ENCODE measurements at places on chromosomes 6 and 20.

- DNase-seq: no peak
Measured at GRCh38 chr6:23218751-23219150, 649.4 kb downstream of the HDGFL1 start.

DNA sequence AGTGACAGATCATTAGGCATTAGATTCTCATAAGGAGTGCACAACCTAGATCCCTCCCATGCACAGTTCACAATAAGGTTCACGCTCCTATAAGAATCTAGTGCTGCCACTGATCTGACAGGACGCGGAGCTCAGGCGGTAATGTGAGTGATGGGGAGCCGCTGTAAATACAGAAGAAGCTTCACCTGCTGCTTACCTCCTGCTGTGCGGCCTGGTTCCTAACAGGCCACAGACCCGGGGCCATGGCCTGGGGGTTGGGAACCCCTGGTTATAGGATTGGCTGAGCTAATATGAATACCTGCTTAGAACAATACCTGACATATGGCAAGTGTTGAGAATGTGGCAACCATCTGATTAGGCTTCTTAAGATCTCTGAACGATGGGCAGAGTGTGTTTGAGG, 2.4 kb downstream of the PNPLA1 start:
- DNase-seq: no peak

DNA sequence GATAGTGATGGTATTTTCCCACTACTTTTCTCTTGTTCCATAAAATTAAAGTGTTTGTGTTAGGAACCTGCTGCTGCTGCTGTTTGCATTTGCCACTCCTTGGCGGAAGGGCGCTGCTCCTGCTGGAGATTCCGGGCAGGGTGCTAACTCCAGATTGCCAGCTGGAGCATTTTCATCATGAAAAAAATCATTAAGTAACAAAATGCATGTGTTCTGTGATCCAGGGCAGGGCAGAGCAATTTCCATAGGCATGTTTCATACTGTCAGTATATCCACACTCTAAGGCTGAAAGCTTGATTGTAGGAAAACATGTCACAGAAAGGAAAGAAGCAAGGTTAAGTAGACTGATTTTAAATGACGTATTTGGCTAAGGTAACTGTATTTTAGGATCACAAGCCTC, 24.0 kb downstream of the PBOV1 start:
- no peak for DNase-seq

DNA sequence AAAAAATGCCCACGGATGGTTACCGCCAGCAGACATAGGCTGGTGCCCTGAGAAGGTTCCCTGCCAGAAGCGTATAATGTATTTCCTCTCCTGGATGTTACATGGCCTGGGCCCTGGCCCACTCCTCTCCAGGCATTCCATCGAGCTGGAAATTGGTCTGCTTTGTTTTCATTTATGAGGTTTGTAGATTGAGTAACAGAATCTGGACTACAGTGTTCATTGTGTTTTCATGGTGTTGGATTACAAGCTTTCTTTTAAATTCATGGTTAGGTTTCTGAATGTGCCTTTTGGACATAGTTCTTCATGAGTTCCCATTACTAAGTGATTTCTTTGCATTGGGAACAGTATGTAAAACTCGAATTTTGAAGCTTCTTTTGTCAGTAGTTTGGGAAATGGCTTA, 6.4 kb downstream of the TIAM2 start:
- DNase-seq: no peak

GRCh38 chr6:82057846-82058554, 189.5 kb downstream of the IBTK start:
- DNase-seq: peak; percentile 92

- no peak for DNase-seq
Measured at GRCh38 chr6:146700078-146700686, 101.4 kb downstream of the ADGB start.

GRCh38 chr6:109793021-109793420, 101.9 kb downstream of the FIG4 start:
- no peak for DNase-seq

GRCh38 chr6:166554316-166554715, 32.2 kb downstream of the RAMACL start:
- no peak for DNase-seq

GRCh38 chr6:2940851-2941250, 30.5 kb downstream of the SERPINB6 start:
- no peak for DNase-seq

- no peak for DNase-seq
Measured at GRCh38 chr20:11248687-11249638, 575.2 kb upstream of the JAG1 start.

- DNase-seq: no peak
Measured at GRCh38 chr6:160678744-160679401, 14.8 kb upstream of the LPA start.

GRCh38 chr6:84763886-84764331, 489 bp downstream of the TBX18 start:
- no peak for DNase-seq

- no peak for DNase-seq
Measured at GRCh38 chr20:542777-543368, 717 bp downstream of the CSNK2A1 start.

DNA sequence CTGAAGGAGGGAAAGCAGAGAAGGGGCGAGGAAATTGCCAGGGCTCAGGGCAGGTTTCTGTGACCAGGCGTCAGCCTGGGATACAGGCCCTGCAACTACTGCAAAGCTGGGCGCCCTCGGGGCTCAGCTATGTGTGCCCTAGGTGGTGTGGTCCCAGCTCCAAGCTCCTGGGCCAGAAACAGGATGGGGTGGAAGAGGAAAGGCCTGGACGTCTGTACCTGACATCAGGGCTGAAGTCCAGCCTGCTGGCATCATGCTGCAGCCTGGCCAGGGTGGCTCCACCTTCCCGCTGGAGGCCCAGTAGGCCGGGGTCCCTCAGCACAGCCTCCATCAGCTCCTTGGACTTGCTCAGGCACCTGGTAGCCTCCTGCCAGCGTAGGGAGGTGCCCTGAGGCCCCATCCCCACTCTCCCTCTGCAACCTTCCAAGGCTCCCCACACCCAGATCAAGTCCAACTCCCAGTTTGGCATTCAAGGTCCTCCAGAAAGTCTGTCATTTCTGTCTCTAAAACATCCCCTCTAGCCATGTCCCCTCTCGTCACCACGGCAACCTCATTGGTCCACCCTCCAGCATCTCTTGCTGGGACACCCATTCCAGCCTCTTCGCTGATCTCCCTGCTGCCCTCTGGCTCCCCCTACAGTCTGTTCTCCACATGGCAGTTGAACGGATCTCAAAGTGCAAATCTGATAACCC, 38.2 kb downstream of the KIAA1755 start:
- DNase-seq: no peak

GRCh38 chr6:100118301-100118700, 124.3 kb upstream of the MCHR2 start:
- no peak for DNase-seq

GRCh38 chr20:46036370-46036769, 7.4 kb downstream of the SLC12A5 start:
- no peak for DNase-seq

GRCh38 chr6:111782887-111783466, 90.3 kb downstream of the FYN start:
- DNase-seq: no peak

- no peak for DNase-seq
Measured at GRCh38 chr6:109187399-109188114, 92.2 kb downstream of the CEP57L1 start.

- DNase-seq: no peak
Measured at GRCh38 chr6:20969551-20969950, 435.3 kb downstream of the CDKAL1 start.

- DNase-seq: no peak
Measured at GRCh38 chr20:6623989-6624388, 143.5 kb upstream of the BMP2 start.

DNA sequence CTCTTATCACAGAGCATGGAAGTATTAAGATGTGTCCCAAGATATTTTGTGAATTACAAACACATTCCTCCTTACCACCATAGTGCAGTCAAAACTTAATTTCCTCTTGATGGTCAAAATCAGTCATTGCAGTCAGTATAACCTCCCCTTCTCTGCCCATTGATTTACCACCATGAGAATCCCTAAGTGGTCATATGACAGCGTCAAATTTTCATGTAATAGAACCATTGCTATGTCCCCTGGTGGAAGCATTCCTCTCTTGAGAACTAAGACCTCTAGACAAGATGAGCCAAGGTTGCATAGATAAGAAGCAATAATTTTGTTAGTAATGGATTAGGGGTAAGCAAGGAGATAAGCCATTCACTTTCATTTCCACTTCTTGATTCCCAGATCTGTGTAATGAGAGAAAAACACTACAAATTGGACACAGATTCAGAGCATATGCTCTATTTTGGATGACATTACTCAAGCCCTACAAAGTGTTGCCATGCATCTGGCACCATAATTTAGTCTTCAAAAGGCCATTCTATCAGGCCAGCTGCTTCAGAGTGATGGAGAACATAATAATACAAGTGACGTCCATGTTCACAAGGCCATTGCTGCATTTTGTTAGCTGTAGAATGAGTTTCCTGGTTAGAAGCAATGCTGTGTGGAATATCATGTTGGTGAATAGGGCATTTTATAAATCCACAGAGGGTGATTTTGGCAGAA, 49.6 kb upstream of the PDE7B start:
- peak; percentile 13 for DNase-seq

DNA sequence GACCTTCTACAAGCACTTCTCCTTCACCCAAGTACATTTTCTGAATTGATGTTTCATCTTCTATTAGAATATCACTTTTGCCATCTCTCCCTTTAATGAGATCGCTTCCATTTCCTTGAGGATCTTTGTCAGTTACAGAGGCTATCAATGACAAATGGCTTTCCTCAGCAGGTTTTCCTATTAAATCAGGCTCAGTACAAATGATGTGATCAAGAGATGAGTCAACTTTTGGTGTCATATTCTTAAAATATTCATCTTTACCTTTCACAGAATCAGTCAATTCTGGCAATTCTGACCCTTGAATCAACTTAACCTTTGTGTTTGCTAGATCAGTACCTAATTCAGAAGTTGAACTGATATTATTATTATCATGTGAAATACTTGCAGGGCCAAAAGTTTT, 37.3 kb downstream of the DST start:
- DNase-seq: no peak

DNA sequence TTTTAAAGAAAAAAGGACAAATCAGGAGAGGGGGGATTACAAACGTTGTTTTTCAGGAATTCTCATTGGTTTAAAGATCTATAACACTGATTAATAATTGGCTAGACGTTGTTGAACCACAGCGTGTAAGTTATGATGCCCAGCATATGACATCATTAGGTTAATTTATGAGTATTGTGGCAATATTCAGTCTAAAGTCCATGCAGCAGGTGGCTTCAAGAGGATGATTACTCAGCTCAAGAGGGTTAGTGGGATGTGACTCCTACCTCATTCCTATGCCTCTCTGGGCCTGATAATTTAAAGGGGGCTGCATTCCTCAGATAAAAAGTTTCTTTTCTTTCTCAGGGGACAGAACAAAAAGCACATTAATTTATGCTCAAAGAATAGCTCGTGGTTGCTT, 1309.0 kb downstream of the EPHA7 start:
- DNase-seq: no peak

- DNase-seq: no peak
Measured at GRCh38 chr20:8320306-8320705, 188.2 kb downstream of the PLCB1 start.

DNA sequence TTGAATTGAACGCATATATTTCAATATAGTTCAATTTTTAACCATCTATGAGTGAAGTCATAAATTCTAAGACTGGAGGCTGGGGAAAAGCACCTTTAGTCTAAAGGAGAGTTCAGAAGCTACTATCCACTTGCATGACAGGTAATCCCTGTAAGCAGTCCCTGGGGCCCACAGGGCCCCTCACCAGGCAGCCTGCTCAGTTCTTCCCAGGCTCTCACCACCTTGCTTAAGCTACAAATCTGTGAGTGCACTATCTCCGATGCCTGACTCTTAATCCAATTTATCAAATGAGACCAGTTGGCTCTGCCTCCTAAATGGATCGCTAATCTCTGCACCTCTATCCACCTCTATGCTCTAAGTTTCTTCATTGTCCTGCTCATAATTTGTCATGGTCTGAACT, 413.8 kb downstream of the PTPRT start:
- no peak for DNase-seq

DNA sequence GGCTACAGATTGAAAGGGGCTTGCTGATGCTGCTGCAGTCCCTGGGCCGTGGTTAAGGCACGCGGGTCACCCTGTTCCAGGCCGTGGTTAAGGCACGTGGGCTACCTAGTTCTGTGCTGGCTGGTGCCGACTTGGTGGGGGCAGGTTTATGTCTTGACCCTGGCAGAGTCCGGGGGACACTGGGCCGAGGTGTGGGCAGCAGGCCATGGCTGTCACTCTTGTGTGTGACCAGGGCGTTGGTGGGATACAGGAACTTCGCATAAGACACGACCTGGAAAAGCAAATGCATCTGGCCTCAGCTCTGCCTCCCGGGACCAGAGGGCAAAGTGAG, 6.4 kb downstream of the RPS21 start:
- DNase-seq: no peak

- no peak for DNase-seq
Measured at GRCh38 chr6:44956396-44956795, 371.7 kb upstream of the RUNX2 start.

GRCh38 chr6:105209950-105210706, 30.3 kb upstream of the POPDC3 start:
- no peak for DNase-seq

GRCh38 chr6:41503827-41504465, 42.2 kb upstream of the FOXP4 start:
- DNase-seq: no peak

GRCh38 chr6:25446830-25447569, 167.8 kb downstream of the CARMIL1 start:
- DNase-seq: no peak

DNA sequence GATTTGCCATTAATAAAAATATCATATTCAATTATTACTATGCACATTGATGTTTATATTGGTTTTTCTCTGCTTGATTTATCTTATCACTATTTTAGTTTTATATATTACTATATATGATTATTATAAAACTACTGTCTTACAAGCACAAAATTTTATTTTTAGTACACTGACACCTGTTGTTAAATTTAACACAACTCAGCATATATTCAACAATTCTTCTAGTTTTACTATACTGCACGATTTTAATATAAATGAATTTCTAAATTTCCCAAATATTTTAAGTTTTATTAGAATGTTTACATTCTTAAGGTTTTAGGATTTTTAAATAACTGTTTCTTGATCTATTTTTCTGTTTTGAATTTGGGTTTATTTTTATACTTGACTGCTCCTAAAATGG, 889.8 kb upstream of the GJE1 start:
- DNase-seq: no peak

Measured in DMS 273 treated with DMSO at 0.1 percent for 48 hours (cell line).